Testis (tissue), 5 donors: ENCODE measurements at places on chromosomes 4 and X. TPM values are rescaled to one million over a fixed set of nuclear protein-coding genes. Genes with fewer than 3 reads are reported as not detected.

GRCh38 chr4:3500634-3501101, 31.6 kb downstream of the LRPAP1 start:
- no peak for DNase-seq

GRCh38 chr4:183445097-183445428, 627 bp downstream of the CDKN2AIP start:
- DNase-seq, result peak; percentile 42

- no peak for DNase-seq
Observed at GRCh38 chrX:64976673-64977040, 407 bp upstream of the ZC4H2 start.

DNA sequence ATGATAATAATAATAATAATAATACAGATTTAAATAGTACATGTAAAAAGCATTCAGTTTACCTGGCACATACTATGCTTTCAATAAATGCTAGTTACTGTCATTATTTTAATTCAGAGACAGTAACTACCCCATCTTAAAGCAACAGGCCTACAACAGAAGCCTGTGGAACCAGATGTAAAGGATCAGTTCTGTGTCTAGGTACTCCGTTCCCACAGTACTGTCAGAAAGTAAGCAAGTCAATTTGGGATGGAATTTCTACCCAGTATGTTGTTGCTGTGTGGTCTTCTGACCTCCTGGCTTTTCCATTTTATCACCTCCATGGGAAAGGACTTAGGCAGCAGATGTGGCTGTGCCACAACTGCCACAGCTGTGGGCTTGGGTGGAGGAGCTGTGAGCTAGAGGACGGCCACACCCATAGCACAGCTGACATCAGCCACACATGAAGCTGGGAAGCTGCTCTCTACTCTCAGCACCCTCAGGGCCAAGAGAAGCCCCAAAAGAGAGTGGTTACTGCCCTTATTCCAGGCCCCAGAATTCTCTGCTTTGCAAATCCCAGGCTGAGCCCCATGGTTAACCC, 102.8 kb downstream of the CBR4 start:
- DNase-seq, result no peak

GRCh38 chrX:3231766-3232165, 114.7 kb downstream of the MXRA5 start:
- DNase-seq, result no peak

- no peak for DNase-seq
Observed at GRCh38 chrX:63747331-63747730, 37.7 kb downstream of the ARHGEF9 start.

GRCh38 chr4:139749835-139750498, 84.3 kb downstream of the MGST2 start:
- DNase-seq, result no peak

DNA sequence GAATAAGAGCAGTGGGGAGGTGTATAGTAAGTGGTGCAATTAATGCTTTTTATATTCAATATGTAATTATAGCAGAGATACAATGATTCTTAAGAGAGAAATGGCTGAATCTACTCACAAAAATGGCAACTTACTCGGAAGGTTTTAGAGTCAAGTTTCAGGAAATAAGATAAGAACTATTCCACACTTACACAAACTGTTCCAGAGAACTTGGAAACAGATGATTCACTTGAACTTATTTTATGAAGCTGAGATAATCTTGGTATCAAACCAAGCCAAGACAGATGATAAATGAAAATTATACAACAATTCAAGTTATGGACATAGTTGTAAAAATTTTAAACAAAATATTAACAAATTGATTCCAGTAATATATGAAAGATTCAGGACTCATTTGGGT, 311.3 kb upstream of the HS3ST1 start:
- no peak for DNase-seq

DNA sequence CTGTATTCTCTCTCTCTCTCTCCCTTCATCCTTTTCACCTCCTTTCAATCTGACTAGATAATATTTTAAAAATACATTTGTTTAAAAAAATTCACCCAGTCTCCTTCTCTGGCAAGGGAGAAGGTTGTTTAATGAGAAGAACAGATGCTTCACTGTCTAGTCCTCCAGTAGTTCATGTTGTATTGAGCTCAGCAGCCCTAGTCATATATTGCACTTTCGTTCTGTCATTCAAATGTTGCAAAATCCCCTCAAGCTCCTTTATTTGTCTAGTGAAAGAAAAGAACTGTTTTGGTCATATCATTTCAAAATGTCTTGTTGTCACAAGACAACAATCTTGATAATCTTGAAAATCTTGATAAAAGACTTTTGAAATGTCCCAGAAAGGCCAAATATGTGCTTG, 248.0 kb downstream of the GALNTL6 start:
- no peak for DNase-seq

DNA sequence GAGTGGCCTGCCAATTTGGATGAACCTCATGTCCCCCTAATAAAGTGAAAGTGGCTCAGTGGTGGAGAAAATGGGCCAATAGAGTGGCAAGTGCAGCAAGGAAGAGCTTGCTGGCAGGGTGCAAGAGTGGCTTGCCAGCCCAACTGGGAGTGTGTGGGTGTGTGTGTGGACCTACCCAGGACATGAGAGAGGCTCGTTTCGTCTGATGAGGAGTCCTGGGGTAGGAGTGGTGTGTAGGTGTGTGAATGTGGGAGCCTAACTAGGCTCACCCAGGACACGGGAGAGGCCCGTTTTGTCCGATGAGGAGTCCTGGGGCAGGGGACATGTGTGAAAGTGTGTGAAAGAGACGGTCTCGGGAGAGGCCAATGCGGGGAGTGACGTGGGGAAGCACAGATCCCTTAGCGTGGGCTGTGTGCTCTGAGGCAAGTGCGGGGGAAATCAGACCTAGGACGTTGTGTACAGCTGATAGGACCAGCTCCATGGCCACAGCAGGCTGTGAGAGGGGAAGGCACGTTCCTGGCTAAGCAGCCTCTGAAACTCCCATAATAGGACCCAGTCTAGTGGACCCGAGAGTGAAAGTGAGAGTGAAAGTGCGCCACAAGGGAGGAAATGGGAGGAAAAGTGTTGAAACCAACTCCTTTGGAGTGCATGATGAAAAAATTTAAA, 5.3 kb downstream of the GAGE10 start:
- DNase-seq, result peak; percentile 73

GRCh38 chr4:79652232-79652631, 244.2 kb upstream of the GK2 start:
- DNase-seq, result no peak

GRCh38 chrX:63400340-63400739, 49.2 kb upstream of the SPIN4 start:
- DNase-seq, result no peak

GRCh38 chr4:51958199-51958968, 61.8 kb downstream of the LRRC66 start:
- DNase-seq, result no peak

The CETN2 gene
- 43.8 TPM for polyA plus RNA-seq

The HMGB3 gene
- 37.1 TPM for polyA plus RNA-seq

The SSX1 gene
- polyA plus RNA-seq, result 11.0 TPM

The CACNA1F gene
- polyA plus RNA-seq, result 0.24 TPM

The KCTD8 gene
- polyA plus RNA-seq, result 1.5 TPM
